ENCODE measurements at places on chromosomes 3 and 15.

- DNase-seq: no peak
Observed at GRCh38 chr15:76163457-76164295, 103.9 kb downstream of the TMEM266 start.

DNA sequence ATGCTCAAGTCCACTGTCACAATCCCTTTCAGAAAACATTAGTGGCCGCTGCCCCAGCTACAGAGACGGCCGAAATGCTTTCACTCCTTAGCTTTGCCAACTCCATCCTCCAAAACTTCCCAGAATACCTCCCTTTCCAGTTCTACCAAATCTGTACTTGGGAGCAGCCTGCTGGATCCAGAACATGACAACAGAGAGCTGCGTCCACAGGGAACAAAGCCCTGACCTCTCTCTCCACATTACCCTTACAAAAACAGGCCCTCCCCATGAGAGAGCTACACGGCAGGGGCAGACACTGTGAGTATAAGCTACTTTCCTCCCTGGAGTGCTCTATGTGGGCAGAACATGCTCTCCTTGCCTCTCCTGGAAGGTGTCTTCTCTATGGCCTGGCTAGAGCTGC, 6.3 kb downstream of the RBM15B start:
- DNase-seq: no peak

GRCh38 chr3:30299674-30300385, 306.6 kb upstream of the TGFBR2 start:
- DNase-seq: no peak

DNA sequence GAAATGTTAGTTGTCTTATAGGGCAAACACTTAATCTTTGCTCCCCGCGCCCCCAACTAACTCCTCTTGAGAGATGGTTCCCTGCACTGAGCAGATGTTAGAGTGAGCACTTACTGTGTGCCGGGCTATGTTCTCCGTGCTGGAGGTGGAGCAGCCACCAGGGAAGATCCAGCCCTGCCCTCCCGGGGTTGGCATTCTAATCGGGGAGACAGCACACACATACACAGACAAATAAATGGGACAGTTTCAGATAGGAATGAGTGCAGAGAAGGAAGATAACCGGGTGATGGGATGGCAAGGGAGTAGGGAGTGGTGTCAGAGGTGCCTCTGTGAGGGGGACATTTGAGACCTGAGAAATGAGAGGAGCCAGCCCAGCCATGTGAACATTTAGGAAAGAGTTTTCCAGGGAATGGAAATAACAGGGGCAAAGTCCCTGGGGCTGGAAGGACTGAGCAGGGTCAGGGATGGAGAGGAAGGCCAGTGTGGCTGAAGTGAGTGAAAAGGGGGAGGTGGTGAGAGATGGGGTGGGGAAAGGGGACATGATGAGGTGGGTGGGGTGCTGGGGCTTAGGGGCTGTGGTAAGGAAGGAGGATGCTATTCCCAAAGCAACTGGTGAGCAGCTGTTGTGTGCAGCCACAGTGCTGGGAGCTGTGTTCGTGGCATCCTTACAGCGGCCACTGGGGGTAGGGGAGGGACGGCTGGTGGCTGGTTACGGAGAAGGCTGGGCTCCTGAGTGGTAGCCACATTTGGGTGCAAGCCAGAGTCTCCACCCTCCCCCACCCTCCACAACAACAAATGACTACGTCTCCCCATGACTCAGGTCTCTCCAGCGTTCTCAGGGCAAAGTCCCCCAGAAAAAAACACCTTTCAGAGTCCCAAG, 15.4 kb upstream of the FGD5 start:
- DNase-seq: no peak

GRCh38 chr3:71689291-71689690, 35.9 kb downstream of the EIF4E3 start:
- no peak for DNase-seq

- no peak for DNase-seq
Observed at GRCh38 chr3:106071306-106071705, 202.5 kb upstream of the CBLB start.

GRCh38 chr3:105907777-105908176, 39.0 kb upstream of the CBLB start:
- DNase-seq: no peak

- no peak for DNase-seq
Observed at GRCh38 chr3:34568766-34569165, 770.3 kb downstream of the PDCD6IP start.

GRCh38 chr3:125261031-125261430, 48.5 kb upstream of the SLC12A8 start:
- DNase-seq: no peak

DNA sequence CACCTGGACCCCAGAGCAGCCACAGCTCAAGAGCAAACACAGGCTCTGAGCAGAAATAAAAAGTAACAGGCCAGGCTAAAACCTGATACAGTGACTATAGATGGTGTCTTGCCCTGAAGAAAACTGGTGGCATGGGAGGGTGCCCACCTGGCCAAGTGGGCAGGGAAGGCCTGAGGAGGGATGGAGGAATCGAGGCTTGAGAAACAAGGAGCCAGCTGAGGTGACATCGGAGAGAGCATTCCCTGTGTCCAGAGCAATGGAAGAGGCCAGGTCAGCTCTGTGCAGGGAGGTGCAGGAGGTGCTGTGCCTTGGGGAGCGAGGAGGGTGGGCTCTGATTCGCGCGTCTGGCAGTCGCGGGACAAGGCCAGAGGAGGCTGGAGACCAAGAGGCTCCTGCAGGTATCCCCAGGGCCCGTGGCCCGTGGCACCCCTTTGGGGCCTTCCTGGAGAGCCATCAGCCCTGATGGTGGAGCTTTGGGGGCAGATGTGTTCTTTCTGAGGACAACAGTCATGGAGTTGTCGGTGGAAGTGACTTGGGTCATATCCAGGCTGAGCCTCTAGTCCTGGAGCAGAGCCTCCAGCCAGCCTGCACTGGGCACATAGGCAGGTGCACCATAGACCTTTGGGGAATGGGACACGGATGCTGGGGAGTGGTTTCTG, 56.1 kb downstream of the PLXNA1 start:
- no peak for DNase-seq

DNA sequence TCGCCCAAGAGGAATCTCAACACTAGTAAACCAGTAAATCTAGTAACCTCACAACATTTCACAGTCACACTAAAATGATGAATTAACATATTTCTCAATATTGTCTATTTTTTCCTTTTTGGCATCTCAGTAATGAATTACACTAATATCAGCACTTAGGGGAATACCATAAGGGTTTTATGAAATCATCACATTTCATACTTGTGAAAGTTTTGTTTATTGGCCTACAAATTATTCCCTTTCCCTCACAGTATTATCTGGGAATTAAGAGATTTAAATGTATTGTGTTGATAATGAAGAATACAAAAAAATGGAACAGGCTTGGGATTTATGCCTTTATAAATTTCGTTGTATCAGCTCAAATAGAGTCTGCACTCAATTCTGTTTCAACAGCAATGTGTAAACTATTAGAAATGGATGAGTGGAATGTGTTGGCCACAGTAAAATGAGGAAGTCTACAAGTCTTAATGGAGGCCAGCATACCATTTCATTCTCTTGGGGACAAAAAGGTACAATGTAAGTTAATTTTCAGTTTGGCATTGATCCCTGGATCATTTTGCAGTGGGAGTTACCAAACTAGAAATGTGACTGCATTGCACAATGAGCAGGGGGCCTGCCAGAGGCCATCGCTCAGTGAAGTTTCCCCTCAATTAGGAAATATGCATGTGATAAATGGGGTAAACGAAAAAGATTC, 195.4 kb downstream of the FMN1 start:
- DNase-seq: no peak

DNA sequence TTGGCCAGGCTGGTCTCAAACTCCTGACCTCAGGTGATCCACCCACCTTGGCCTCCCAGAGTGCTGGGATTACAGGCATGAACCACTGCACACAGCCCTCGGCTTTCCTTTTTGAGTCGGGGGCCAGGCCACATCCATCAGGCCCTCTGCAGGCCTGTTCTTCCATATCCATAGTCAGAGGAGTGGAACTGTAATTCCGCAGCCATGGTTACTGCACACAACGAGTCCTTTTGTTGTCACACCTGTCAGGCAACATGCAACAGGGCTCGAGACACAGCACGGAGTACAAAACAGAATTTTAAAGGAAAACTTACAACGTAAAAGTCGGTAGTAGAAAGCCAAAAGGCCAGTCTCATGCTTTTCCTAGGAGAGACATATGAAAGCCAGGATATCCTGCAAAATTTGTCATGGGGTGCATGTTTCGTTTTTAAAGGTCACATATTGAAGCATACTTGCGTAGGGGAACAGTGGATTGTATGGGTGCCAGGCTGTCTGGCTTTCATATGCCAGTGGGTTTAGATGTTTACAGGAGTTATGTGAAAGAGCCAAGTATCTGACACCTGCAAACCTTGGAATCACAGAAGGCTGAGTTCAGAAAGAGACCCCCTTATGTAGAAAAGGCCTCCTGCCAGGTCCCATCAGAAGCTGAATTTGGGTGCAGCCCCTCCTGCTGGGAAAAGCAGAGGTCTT, 63.2 kb upstream of the LPP start:
- no peak for DNase-seq

GRCh38 chr3:73352841-73353645, 271.7 kb downstream of the PDZRN3 start:
- DNase-seq: no peak

All from activated CD8-positive, alpha-beta memory T cell treated with anti-CD3 and anti-CD28 coated beads for 1 hour (primary cell).